Left lung (tissue), 14 donors: ENCODE measurements at places on chromosomes 2 and 18.

- H3K4me3 ChIP-seq: no peak overlapping the region
- H3K27me3 ChIP-seq: no peaks in the 10 kb centered on the region
- no peaks in the 10 kb centered on the region for H3K36me3 ChIP-seq
- H3K27ac ChIP-seq: no peak overlapping the region
These were observed 182.0 kb downstream of the ZBTB7C start for GRCh38 chr18:48227206-48227605.

- DNase-seq: no peak
- H3K4me3 ChIP-seq: no peak overlapping the region
- H3K27me3 ChIP-seq: no peaks in the 10 kb centered on the region
- H3K4me1 ChIP-seq: no peaks in the 10 kb centered on the region
- no peaks in the 10 kb centered on the region for H3K36me3 ChIP-seq
- H3K27ac ChIP-seq: no peak overlapping the region
These were observed 34.9 kb downstream of the MEX3C start for GRCh38 chr18:51162617-51163016.

DNA sequence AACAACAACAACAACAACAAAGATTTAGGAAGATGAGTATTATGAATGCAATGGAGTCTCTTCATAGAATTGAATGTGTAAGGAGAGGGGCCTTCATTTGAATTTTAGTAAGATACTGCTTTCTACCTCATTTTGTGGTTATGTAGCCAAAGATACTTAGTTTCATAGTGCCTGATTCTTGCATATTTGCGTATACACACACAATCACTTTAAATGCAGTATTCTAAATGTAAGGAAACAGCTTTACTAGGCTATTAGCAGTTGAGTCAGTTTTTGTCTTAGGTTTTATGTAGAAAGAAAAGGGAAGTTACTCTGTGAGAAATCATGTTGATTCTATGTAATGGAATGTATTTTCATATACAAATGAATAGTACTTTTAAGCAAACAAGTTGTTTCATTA is 80.5 kb downstream of the HAUS1 start:
- no peak overlapping the region for H3K4me3 ChIP-seq
- H3K4me1 ChIP-seq: peaks cover 24% of the 10 kb centered on the region
- H3K36me3 ChIP-seq: peaks cover 3% of the 10 kb centered on the region
- DNase-seq: no peak
- no peak overlapping the region for H3K27ac ChIP-seq

GRCh38 chr2:152200565-152201465 is 25.3 kb upstream of the STAM2 start:
- H3K4me3 ChIP-seq: no peak overlapping the region
- no peaks in the 10 kb centered on the region for H3K27me3 ChIP-seq
- no peaks in the 10 kb centered on the region for H3K36me3 ChIP-seq
- H3K4me1 ChIP-seq: peaks cover 4% of the 10 kb centered on the region
- peak; percentile 86 for DNase-seq
- no peak overlapping the region for H3K27ac ChIP-seq
